Astrocyte (in vitro differentiated cells and primary cell): ENCODE measurements at places on chromosomes 13 and 19. TPM values are rescaled to one million over a fixed set of nuclear protein-coding genes. Genes with fewer than 3 reads are reported as not detected.

- peaks cover 8% of the 10 kb centered on the region for H3K36me3 ChIP-seq
- no peak overlapping the region for H3K4me3 ChIP-seq
- H3K27ac ChIP-seq: no peak overlapping the region
- no peaks in the 10 kb centered on the region for H3K4me1 ChIP-seq
- H3K27me3 ChIP-seq: no peaks in the 10 kb centered on the region
Observed at GRCh38 chr19:1624458-1624857, 19.2 kb upstream of the UQCR11 start.

DNA sequence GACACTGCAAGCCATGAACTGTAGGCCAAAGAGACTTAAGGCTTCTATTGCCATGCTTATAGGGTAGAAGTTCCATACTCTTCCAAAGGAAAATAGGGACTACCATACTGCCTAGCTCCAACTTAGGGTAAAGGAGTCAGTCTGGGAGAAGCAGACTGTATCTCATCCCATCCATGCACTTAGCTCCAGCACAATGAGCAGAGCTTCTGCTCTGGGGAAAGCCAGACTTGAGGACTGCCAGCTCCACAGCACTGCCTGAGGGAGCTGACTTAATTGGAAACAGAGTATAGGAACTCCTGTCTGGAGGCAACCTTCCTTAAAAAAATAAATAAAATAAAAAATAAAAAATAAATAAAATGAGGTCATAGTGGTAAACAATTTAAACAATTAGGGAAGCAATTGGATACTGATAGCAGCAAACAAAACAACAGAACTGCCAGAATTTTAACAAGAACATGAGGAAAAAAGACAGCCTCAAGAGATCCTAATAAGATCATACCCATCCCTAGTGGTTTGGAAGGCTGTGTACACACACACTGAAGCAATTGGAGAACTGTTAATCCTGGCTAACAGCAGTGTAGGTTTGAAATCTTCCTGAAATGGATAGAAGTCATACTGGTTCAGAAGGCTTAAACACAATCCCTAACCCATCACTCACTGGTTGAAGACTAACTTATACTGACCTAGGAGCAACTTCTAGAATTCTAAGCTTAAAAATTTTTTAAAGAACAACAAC is 550.1 kb downstream of the TBC1D4 start:
- no peaks in the 10 kb centered on the region for H3K36me3 ChIP-seq
- no peaks in the 10 kb centered on the region for H3K4me1 ChIP-seq
- H3K27me3 ChIP-seq: no peaks in the 10 kb centered on the region
- no peak overlapping the region for H3K27ac ChIP-seq

GRCh38 chr13:40553356-40553755 is 113.1 kb downstream of the FOXO1 start:
- DNase-seq: no peak
- H3K27me3 ChIP-seq: no peaks in the 10 kb centered on the region
- no peaks in the 10 kb centered on the region for H3K4me1 ChIP-seq
- no peak overlapping the region for H3K4me3 ChIP-seq
- no peaks in the 10 kb centered on the region for H3K36me3 ChIP-seq
- no peak overlapping the region for H3K27ac ChIP-seq

DNA sequence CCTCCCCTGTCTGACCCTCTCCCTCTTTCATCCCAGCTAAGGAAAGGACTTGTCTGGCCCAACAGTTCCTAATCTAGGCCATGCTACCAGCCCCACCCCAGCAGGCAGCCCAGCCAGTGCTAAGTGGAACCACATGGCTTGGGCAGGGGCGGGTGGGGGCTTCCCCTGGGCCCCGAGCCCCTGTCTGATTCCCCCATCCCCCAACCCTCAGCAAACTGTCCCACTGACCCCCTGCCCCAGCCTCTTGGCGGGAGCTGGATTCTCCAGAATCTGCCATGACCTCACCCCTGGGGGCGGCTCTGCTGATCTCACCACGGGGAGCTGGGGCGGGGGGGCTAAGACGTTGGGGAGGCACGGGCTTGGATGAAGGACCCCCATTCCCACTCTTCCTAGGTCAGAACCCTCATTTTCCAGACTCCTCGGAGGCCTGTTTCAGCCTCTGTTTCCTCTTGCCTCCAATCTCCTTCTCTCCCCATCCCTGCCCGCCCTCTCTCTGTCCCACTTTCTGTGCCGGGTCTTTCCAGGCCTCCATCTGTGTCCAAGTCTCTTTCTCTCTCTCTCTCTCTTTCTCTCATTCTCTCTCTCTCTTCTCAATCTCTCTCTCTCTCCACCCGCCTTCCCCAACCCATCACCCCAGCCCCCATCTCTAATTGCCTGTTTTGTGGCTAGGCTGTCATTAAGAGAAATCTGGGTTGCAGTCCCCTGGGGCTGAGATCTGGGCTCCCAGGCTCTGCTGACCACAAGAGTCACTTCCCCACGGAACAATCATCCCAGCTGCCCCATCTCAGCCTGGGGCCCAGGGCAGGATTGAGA is 2.7 kb downstream of the COL5A3 start:
- H3K36me3 ChIP-seq: no peaks in the 10 kb centered on the region
- H3K27ac ChIP-seq: peak overlapping the region; percentile 89
- H3K4me1 ChIP-seq: peaks cover 26% of the 10 kb centered on the region

DNA sequence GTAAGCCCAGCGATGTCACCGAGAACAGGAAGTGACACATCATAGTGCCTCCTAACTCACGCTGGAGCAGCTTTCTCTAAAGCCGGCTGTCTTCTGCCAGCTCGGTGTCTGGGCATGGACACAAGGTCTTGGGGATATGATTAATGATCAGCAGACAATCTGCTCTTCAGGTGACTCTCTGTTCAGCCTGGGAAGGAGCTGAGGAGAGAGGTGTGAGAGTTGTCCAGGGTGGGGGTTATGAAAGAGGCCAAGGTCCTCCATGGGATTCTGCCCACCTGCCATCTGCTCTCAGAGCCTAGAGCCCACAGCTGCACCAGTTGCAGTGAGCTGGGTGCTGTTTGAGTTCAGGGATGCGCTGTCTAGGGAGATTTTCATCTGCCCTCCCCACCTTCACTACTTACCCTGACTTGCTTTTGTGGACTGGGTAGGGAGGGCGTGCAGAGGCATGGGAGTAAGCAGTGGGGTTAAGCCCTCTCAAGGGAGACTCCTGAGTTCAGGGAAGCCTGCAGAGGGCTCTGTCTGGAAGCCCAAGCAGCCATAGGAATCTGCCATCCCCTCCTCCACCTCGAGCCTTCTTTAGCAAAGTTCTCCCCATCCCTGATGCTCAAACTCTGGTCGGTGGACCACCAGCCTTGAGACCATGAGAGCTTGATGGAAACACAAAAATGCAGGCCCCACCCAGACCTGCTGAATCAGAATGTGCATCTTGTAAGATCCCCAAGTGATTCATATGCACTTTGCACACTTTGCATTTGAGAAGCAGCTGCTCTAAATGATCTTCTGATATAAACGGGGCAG is 539.7 kb downstream of the RFC3 start:
- H3K4me3 ChIP-seq: no peak overlapping the region
- DNase-seq: peak; percentile 84
- no peaks in the 10 kb centered on the region for H3K27me3 ChIP-seq
- H3K36me3 ChIP-seq: no peaks in the 10 kb centered on the region
- H3K4me1 ChIP-seq: peaks cover 34% of the 10 kb centered on the region

DNA sequence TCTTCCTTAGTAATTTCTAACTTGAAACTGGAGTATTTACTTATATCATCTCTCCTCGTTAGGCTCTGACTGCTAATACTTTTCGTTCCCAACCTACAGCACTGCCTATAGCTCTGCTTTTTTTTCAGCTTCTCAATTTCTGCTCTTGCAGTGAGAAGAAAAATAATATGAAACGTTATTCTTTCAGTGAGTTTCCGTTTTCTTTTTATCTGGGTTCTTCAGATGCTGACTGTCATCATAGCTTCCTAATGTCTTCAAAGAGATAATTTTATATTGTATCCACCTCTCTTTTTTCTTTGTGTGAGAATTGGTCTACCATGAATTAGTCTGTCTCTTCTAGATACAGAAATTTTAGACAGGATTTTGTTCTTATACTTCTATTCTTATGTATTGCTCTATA is 454.9 kb downstream of the LMO7 start:
- no peaks in the 10 kb centered on the region for H3K27me3 ChIP-seq
- H3K4me3 ChIP-seq: no peak overlapping the region
- no peaks in the 10 kb centered on the region for H3K36me3 ChIP-seq
- no peak overlapping the region for H3K27ac ChIP-seq

GRCh38 chr19:3880471-3881271 is at the start of gene ATCAY:
Gene ATCAY (plus strand): TSS chr19:3880685. CDS start chr19:3885768, 5,083 bp downstream.
- no peak for DNase-seq
- no peak within 1 kb of the TSS for H3K27ac ChIP-seq
- H3K4me3 ChIP-seq: no peak within 1 kb of the TSS
- H3K36me3 ChIP-seq: no peaks in the 10 kb centered on the region

DNA sequence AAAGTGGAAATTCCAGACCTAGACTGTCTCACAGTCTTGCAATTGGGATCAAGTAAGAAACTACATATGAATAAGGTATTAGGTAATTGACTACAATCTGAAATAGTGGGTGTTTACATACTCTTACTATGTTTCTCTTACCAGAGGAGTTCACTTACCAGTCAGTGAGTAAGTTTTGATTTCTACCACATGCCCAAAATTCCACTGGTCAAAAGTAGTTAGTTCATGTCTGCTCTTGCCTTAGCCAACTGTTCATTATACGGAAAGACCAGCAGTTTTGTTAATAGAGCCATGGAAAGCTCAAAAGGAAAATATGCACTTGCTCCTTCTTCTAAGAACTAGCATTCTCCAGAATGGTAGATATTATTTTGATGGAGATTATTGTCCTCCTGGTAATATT is 490.8 kb downstream of the RFC3 start:
- no peak overlapping the region for H3K27ac ChIP-seq
- DNase-seq: peak; percentile 78
- no peaks in the 10 kb centered on the region for H3K4me1 ChIP-seq
- no peaks in the 10 kb centered on the region for H3K27me3 ChIP-seq

- peak overlapping the region; percentile 24 for H3K27ac ChIP-seq
- H3K36me3 ChIP-seq: no peaks in the 10 kb centered on the region
- DNase-seq: peak; percentile 77
- peaks cover 7% of the 10 kb centered on the region for H3K4me1 ChIP-seq
- H3K27me3 ChIP-seq: no peaks in the 10 kb centered on the region
Observed at GRCh38 chr13:33454844-33455705, 169.5 kb upstream of the STARD13 start.

DNA sequence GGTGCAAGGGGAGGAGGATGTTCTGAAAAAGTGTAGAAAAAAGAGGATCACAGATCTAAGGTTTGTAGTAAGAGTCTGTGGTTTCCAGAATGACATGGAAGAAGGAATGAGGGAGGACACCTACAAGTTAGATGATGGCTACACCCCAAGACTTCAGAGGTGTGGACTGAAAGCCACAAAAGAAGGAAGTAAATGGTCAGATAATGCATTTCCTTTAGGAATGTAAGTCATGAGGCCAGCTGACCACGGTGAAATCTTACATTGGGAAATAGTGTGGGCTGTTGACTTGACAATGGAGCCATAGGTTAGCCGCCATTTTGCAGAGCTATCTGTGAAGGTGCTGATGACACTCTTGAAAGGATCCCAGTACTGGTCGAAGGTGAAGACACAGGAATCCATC is 25.3 kb upstream of the FBXO27 start:
- no peaks in the 10 kb centered on the region for H3K27me3 ChIP-seq
- no peak overlapping the region for H3K27ac ChIP-seq
- H3K36me3 ChIP-seq: no peaks in the 10 kb centered on the region
- H3K4me1 ChIP-seq: no peaks in the 10 kb centered on the region
- DNase-seq: no peak
- H3K4me3 ChIP-seq: no peak overlapping the region

GRCh38 chr19:40141551-40141950 is 49.7 kb upstream of the MAP3K10 start:
- H3K27me3 ChIP-seq: peaks cover 2% of the 10 kb centered on the region
- no peak overlapping the region for H3K4me3 ChIP-seq
- DNase-seq: no peak
- no peaks in the 10 kb centered on the region for H3K4me1 ChIP-seq
- no peaks in the 10 kb centered on the region for H3K36me3 ChIP-seq

DNA sequence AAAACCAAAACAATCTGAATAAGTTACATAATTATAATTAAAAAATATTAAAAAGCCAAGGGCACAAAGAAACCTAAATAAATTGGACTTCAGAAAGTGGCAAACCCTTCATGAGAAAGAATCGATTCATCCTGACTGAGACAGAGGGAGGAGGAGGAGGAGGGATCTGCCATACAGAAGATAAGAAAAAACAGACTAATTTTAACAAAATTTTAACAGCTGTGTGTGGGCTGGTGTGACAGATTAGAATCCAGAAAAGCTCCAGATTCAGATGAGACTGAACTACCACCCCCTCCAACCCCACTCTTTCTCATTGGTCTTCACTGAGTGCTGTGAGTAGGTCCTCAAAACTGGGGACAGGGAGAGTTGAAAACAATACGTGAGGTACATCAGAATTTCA is 111.5 kb upstream of the HTR2A start:
- no peaks in the 10 kb centered on the region for H3K4me1 ChIP-seq
- no peak for DNase-seq
- H3K4me3 ChIP-seq: no peak overlapping the region
- no peaks in the 10 kb centered on the region for H3K27me3 ChIP-seq
- no peaks in the 10 kb centered on the region for H3K36me3 ChIP-seq
- H3K27ac ChIP-seq: no peak overlapping the region

DNA sequence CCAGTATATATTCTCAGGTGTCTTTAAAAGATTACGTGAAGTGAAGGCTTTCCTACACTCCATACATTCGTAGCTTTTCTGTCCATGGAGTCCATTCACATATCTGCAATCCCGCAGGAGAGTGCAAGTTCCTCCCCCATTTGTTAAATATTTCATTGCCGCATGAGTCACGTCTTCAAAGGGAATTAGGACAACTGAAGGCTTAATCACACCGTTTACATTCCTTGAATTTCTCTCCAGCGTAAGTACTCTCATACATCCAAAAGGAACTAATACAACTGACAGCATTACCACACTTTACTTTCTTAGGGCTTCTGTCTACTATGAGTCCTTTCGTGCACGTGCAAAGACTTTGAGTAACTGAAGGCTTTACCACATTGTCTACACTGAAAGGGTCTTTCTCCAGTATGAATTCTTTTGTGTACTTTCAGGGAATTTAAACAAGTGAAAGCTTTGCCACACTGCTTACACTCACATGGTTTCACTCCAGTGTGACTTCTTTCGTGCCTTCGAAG is 29.0 kb upstream of the ZNF564 start:
- peak; percentile 76 for DNase-seq
- no peaks in the 10 kb centered on the region for H3K27me3 ChIP-seq
- peaks cover 20% of the 10 kb centered on the region for H3K36me3 ChIP-seq
- no peak overlapping the region for H3K4me3 ChIP-seq
- H3K4me1 ChIP-seq: no peaks in the 10 kb centered on the region

The CCL25 gene
- not detected in 2 replicates for total RNA-seq

The NCAN gene
- total RNA-seq: 0.14 TPM in 1 of 2 replicates, not detected in the other

The ENOX1 gene
- 2.3 and 2.4 TPM in 2 replicates for total RNA-seq

The ZNF208 gene
- total RNA-seq: 0.05 TPM in 1 of 2 replicates, not detected in the other

The NPHS1 gene
- not detected in 2 replicates for total RNA-seq

The ETV2 gene
- total RNA-seq: 0.45 TPM in 1 of 2 replicates, not detected in the other

The FGF14 gene
- total RNA-seq: 0.14 and 0.23 TPM in 2 replicates

The SLC10A2 gene
- total RNA-seq: not detected in 2 replicates
